NCI-H2107 (cell line): ENCODE measurements at places on chromosomes 2 and 18.

GRCh38 chr2:41644936-41645335, 402.9 kb upstream of the PKDCC start:
- no peak for DNase-seq

- DNase-seq: peak; percentile 32
Measured at GRCh38 chr2:6080932-6081753, 389.0 kb downstream of the SOX11 start.

- no peak for DNase-seq
Measured at GRCh38 chr2:215442401-215442787, 6.5 kb upstream of the FN1 start.

- DNase-seq: no peak
Measured at GRCh38 chr2:27727257-27727656, 44.3 kb upstream of the MRPL33 start.

DNA sequence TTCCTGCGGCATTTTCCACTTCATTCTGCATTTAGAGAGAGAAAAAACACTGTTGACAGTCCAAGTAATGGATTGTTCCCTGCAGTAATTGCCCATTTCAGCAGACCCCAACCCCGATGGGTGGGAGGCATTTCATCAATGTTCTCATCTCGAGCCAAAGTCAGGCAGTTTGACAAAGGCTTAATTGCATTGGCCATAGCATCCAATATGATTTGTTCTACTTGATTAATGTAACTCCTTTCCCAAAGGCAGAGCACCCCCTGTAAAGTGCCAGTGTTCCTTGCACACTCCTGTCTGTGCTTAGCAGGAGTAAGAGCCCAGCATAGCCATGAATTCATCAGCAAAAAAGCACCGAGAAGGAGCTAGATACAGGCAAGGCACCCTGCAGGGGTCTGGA, 174.4 kb downstream of the SEPTIN10 start:
- DNase-seq: no peak

- DNase-seq: no peak
Measured at GRCh38 chr2:26767894-26768487, 3.9 kb downstream of the SLC35F6 start.

- DNase-seq: no peak
Measured at GRCh38 chr2:43831543-43832294, 6.9 kb downstream of the ABCG5 start.

GRCh38 chr2:201357221-201357620, at the start of gene FLACC1:
Gene FLACC1 (minus strand): TSS chr2:201357345. CDS start chr2:201351404, 5,941 bp downstream.
- DNase-seq: no peak

DNA sequence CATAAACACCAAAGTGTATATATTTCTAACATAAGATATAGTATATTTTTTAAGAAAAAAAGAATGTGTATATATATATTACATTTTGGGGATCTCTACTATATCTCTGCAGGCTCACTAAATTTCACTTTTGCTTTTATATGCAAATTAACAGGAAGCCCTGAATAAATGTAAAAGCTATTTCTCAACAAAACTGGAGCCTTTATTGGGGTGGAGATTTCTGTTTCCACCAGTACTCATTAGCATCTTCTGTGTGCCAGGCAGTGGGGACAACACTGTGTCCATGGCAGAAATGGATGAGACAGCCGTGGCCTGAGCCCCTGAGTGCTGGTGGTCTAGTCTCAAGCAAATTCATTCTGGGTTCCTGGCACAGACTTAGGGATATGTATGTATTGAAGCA, 41.3 kb downstream of the C18orf63 start:
- no peak for DNase-seq
